Osteocyte (in vitro differentiated cells): ENCODE measurements at places on chromosomes 2 and 18. TPM values are rescaled to one million over a fixed set of nuclear protein-coding genes. Genes with fewer than 3 reads are reported as not detected.

Gene DSC2
- total RNA-seq = 1.2 and 1.6 TPM in 2 replicates

Gene SERPINB13
- not detected in 2 replicates for total RNA-seq

DNA sequence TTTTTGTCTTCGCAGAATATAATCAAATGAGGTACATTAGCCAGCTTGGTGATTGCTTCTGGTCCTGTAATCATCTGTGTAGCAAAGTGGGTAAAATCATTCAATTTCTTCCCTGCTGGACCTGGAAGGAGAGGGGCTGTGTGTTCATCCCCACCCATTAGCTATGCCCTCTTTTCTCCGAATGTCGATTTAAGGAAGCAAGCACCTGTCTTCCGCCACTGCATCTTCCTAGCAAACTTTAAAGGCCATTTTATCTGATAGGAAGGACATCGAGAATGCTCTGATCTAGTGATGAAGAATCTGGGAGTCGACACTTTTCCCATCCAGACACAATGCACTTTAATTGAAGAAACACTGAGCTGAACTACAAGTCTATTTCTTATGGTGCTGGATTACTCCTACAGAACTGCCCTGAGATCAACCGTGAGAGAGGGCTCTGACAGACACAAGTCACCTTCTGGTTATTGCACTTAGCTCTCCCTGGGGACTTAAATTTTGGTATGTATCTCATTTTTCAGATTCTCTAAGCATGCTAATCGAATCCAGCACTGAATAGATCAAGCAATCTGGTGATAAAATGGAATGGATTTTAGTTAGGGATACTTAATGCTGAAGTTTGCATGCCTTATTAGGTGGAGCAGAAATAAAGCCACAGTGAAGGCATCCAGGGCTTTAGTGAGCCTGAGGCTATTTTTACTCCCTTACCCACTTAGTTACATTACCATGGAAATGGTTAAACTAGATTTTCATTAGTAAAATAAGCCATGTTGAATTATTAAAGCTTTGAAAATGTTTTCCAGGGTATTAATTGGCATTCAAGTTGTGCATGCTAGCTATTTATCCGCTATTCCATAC lies 1.3 kb downstream of the NYAP2 start:
- H3K27me3 ChIP-seq = peaks cover 34% of the 10 kb centered on the region
- H3K27ac ChIP-seq = no peak overlapping the region
- no peaks in the 10 kb centered on the region for H3K36me3 ChIP-seq
- H3K4me1 ChIP-seq = no peaks in the 10 kb centered on the region

Gene TRIM43B
- not detected in 2 replicates for total RNA-seq

- H3K27me3 ChIP-seq = peaks cover 33% of the 10 kb centered on the region
- H3K4me3 ChIP-seq = no peak overlapping the region
- no peak for DNase-seq
- no peaks in the 10 kb centered on the region for H3K36me3 ChIP-seq
- peaks cover 7% of the 10 kb centered on the region for H3K4me1 ChIP-seq
These were observed 5.1 kb downstream of the ECEL1 start for GRCh38 chr2:232482301-232483238.

Gene MSH6
- total RNA-seq = 55.8 and 62.4 TPM in 2 replicates

DNA sequence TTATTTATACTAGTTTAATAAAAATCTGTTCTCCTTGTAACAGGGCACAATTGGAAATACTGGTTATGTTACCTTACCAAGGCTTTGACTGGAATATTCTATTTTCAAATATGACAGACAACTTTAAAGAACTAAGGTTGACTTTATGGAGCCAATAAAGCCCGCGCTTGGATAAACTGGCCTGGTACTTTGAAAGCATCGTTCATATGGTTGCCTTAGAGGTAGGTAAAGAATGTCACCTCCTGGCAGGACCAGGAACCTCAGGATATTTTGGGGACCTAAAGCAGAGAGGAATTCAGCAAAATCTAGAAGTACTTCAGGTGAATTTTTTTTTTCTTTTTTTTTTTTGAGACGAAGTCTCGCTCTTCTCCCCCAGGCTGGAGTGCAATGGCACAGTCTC lies 71.2 kb upstream of the CREB1 start:
- no peaks in the 10 kb centered on the region for H3K36me3 ChIP-seq
- no peaks in the 10 kb centered on the region for H3K27me3 ChIP-seq
- H3K27ac ChIP-seq = no peak overlapping the region
- no peak for DNase-seq
- H3K4me1 ChIP-seq = no peaks in the 10 kb centered on the region
- H3K4me3 ChIP-seq = no peak overlapping the region

- H3K4me1 ChIP-seq = peaks cover 49% of the 10 kb centered on the region
- H3K36me3 ChIP-seq = peaks cover 6% of the 10 kb centered on the region
- no peaks in the 10 kb centered on the region for H3K27me3 ChIP-seq
These were observed 116.9 kb downstream of the PHLPP1 start for GRCh38 chr18:62832282-62832681.

Gene RTTN
- 8.8 and 9.8 TPM in 2 replicates for total RNA-seq

DNA sequence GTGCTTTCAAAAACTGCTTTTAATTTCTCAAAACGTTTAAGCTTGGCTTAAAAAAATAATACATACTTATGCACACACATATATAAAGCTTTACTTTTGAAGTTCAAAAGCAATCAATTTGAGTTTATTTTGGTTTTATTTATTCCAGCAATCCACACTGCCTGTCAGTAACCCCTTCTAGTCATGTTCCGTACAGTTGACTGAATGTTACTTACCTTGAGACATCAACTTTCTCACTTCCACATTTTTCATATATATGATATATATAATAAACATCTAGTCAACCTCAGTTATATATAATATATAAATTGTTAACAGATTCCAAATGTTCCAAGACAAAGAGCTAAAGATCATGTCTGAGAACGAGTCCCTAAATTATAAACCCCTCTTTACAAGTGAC lies 1137.3 kb upstream of the ZEB2 start:
- no peak overlapping the region for H3K4me3 ChIP-seq
- no peaks in the 10 kb centered on the region for H3K4me1 ChIP-seq
- H3K27ac ChIP-seq = no peak overlapping the region
- H3K27me3 ChIP-seq = no peaks in the 10 kb centered on the region
- no peak for DNase-seq

Gene MLPH
- 21.0 and 22.5 TPM in 2 replicates for total RNA-seq

- H3K4me1 ChIP-seq = peaks cover 77% of the 10 kb centered on the region
- no peak overlapping the region for H3K4me3 ChIP-seq
- H3K27ac ChIP-seq = peak overlapping the region; percentile 84
- H3K27me3 ChIP-seq = no peaks in the 10 kb centered on the region
- peaks cover 8% of the 10 kb centered on the region for H3K36me3 ChIP-seq
These were observed 163.4 kb downstream of the SH3RF3 start for GRCh38 chr2:109292386-109292785.

Gene PPP1R7
- 51.0 and 55.5 TPM in 2 replicates for total RNA-seq

Gene HDHD2
- total RNA-seq = 21.3 and 32.2 TPM in 2 replicates

- no peaks in the 10 kb centered on the region for H3K36me3 ChIP-seq
- H3K27ac ChIP-seq = no peak overlapping the region
- no peak overlapping the region for H3K4me3 ChIP-seq
- no peaks in the 10 kb centered on the region for H3K27me3 ChIP-seq
- DNase-seq = no peak
These were observed 27.3 kb downstream of the GPC1 start for GRCh38 chr2:240462707-240463273.

Gene SULT1C4
- 6.0 and 7.0 TPM in 2 replicates for total RNA-seq

DNA sequence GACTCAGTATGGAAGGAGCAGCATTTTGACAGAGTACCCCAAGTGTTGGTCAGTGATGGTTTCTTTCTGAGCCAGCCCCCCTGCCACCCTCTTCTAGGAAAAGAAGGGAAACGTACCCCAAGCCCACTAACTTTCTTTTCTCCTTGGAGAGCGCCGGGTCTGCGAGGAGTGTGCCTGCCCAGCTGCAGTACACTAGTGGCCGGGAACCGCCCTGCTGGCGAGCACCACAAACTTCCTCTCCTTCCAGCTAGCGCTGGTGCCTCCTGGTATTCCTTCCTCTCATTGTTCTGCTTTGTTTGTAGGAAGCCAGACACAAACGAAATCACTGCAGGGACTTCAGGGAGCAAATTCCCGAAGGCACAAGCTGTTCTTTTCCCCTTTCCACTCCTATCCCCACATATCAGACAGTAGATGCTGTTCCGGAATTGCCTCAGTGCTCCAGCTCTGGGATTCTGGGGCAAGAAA lies 1.8 kb downstream of the CCDC85A start:
- peaks cover 11% of the 10 kb centered on the region for H3K27me3 ChIP-seq
- DNase-seq = no peak

GRCh38 chr2:38720613-38721241 lies 30.4 kb downstream of the SRSF7 start:
- no peak overlapping the region for H3K4me3 ChIP-seq
- H3K27ac ChIP-seq = no peak overlapping the region
- DNase-seq = no peak

- H3K4me3 ChIP-seq = no peak overlapping the region
- peaks cover 8% of the 10 kb centered on the region for H3K27me3 ChIP-seq
- no peaks in the 10 kb centered on the region for H3K4me1 ChIP-seq
- no peaks in the 10 kb centered on the region for H3K36me3 ChIP-seq
- no peak overlapping the region for H3K27ac ChIP-seq
These were observed 13.8 kb upstream of the SLC25A52 start for GRCh38 chr18:31774477-31774785.

Gene DAPL1
- total RNA-seq = not detected in 2 replicates

DNA sequence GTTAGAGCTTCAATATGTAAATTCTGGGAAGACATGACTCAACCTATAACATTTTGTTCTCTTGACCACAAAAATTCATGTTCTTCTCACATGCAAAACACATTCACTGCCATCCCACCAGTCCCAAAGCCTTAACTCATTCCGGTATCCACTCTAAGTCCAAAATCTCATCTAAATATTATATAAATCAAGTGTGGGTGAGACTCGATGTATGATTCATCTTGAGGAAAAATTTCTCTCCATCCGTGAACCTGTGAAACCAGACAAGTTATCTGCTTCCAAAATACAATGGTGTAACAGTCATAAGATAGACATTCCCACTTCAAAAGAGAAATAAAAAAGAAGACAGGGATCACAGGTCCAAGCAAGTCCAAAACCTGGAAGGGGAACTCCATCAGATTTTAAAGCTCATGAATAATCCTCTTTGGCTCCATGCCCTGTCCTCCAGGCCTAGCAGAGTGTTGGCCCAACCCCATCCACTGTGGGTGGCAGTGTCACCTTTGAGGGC lies 101.3 kb downstream of the RAD51AP2 start:
- H3K36me3 ChIP-seq = no peaks in the 10 kb centered on the region
- no peaks in the 10 kb centered on the region for H3K27me3 ChIP-seq
- H3K4me1 ChIP-seq = no peaks in the 10 kb centered on the region
- DNase-seq = no peak
- no peak overlapping the region for H3K27ac ChIP-seq

- no peak for DNase-seq
- no peak overlapping the region for H3K4me3 ChIP-seq
- H3K27me3 ChIP-seq = no peaks in the 10 kb centered on the region
- H3K36me3 ChIP-seq = peaks cover 49% of the 10 kb centered on the region
- H3K4me1 ChIP-seq = peaks cover 8% of the 10 kb centered on the region
These were observed 48.5 kb downstream of the C2orf74 start for GRCh38 chr2:61210332-61210981.
